ENCODE measurements at places on chromosomes 5 and 9. TPM values are rescaled to one million over a fixed set of nuclear protein-coding genes. Genes with fewer than 3 reads are reported as not detected.

Gene NEUROG1
- not detected for total RNA-seq

Gene SV2C
- total RNA-seq = 0.05 TPM

DNA sequence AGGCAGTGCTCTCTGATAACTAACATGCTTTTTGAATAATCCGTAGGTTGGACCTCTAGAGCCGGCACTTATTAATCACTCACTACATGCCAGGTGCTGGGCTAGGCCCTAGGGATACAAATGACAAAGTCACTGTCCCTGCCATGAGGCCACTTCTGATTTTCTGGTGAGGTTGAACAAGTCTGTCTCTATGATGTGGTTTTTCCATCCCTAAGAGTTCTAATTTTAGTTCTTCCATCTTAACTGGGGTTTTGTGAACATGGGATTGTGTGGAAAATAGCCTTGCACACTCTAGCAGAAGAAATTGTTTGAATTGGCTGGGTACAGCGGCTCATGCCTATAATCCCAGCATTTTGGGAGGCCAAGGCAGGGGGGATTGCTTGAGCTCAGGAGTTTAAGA, 64.6 kb downstream of the IL31RA start:
- H3K27ac ChIP-seq = no peak overlapping the region
- no peaks in the 10 kb centered on the region for H3K27me3 ChIP-seq
- no peak overlapping the region for H3K4me3 ChIP-seq
- no peaks in the 10 kb centered on the region for H3K4me1 ChIP-seq
- DNase-seq = no peak

- H3K27me3 ChIP-seq = no peaks in the 10 kb centered on the region
- peak; percentile 15 for DNase-seq
- H3K27ac ChIP-seq = no peak overlapping the region
Observed at GRCh38 chr5:100623719-100624118, 88.5 kb downstream of the FAM174A start.

DNA sequence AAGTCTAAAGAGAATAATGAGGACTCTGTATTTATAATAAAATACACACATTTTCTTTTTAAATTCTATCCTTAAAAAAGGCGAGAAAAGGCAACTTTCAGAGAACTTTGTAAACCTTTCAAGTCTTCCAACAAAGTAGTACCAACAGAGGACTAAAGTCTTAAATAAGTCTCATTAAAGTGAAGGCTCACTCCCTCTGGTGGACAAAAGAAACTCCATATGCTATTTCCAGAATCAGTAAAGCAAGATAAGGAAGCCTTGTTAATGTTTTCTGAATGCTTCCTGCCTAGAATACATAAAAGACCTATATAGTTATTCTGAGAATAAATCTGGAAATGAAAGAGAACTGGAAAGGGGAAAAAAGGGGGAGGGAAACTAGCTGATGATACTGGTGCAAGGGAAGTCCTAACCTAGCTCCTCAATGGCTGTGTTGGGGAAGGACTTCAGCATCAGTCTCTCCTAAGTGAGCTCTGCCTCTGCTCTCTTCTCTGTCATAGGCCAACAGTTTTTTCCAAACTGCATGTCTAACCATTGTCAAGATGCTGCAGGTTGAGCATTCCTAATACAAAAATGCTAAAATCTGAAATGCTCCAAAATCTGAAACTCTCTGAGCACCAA, 7.2 kb downstream of the HMGCS1 start:
- no peak overlapping the region for H3K27ac ChIP-seq
- H3K4me3 ChIP-seq = no peak overlapping the region
- peak; percentile 42 for DNase-seq
- peaks cover 5% of the 10 kb centered on the region for H3K36me3 ChIP-seq

GRCh38 chr5:153148624-153148976, 341.9 kb upstream of the GRIA1 start:
- no peak for DNase-seq
- H3K27me3 ChIP-seq = no peaks in the 10 kb centered on the region
- no peak overlapping the region for H3K27ac ChIP-seq
- no peaks in the 10 kb centered on the region for H3K36me3 ChIP-seq

DNA sequence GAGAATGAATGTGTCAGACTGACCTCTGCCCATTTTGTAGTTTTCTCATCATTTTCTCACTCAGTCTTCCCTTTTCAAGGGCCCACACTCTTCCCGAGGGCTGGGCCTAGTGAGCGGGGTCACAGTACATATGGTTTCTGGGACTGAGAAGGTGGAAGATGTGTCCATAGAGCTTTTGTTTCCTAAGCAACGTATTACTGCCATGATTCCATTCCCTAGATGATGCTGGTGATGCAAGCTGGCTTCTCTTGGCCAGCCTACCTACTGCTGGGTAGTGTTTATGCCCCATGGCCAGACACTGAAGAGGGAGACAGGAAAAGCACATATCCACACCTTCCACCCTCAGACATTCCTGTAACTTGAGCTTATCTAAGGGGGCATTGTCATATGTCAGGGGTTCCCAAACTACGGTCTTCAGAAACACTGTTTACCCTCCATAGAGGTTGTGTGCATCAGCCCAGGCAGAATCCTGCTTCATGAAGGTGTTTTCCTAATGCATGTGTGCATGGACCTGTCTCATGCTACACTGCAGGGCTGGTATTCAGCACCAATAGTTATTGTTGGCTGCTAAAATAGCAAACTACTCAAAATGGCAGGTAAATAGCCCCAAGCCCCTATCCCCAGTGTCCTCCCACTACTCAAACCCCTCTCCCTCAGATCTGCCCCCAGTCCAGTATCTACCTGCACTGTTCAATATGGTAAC, 9.5 kb downstream of the IRF1 start:
- no peak overlapping the region for H3K27ac ChIP-seq
- no peaks in the 10 kb centered on the region for H3K4me1 ChIP-seq
- peaks cover 17% of the 10 kb centered on the region for H3K36me3 ChIP-seq
- DNase-seq = no peak
- no peaks in the 10 kb centered on the region for H3K27me3 ChIP-seq

Data from astrocyte (in vitro differentiated cells and primary cell).